ENCODE measurements at places on chromosomes 11 and 22. TPM values are rescaled to one million over a fixed set of nuclear protein-coding genes. Genes with fewer than 3 reads are reported as not detected.

DNA sequence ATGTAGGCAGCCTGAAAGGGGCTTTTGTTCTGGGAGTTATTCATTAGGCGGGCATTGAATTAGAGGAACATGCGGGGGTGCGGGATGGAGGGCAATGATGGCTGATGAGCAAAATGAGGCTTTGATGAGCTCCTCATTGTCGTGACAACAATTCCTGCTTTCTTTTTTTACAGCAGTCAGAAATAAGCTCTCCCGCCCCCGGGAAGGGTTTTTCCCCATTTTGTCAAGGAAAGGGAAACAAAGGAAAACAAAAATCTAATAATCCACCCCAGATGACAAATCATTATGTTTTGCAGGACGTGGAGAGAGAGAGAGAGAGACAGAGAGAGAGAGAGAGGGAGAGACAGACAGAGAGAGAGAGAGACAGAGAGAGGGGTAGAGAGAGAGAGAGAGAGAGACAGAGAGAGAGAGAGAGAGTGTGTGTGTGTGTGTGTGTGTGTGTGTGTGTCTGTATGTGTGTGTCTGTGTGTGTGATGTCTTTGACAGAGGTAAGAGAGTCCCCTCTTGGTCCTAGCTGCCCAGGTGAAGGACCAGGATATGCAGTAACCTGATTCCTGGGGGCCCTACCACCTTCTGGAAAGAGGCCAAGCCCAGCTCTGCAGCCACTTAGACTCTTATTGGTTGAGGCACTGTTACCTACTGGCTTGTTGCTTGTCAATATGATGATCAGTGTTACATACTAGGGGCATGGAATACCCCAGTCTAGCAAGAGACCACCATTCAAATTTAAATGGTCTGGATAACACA is 46.7 kb upstream of the PARVA start:
- no peaks in the 10 kb centered on the region for H3K27me3 ChIP-seq
- no peak overlapping the region for H3K27ac ChIP-seq
- peaks cover 2% of the 10 kb centered on the region for H3K4me1 ChIP-seq
- no peaks in the 10 kb centered on the region for H3K36me3 ChIP-seq
- DNase-seq = no peak
- H3K4me3 ChIP-seq = no peak overlapping the region

DNA sequence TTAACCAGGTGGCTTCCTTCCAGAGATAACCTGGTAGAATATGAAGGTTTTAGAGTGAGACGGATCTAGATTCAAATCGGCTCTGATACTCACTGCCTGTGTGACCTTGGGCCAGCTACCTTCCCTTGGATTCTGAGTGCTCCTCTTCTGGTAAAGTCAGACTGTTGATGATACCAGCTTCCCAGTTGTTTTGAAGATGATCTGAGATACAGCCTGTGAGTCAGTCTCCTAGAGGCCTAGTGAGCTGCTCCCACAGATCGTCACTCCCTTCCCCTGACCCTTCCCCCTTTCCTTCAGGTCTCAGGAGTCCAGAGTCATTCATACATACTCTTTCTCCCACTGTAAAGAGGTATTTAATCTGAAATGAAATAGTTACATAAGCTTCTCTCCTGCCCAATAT is 207.8 kb downstream of the GRIK4 start:
- no peaks in the 10 kb centered on the region for H3K36me3 ChIP-seq
- no peaks in the 10 kb centered on the region for H3K4me1 ChIP-seq
- H3K27me3 ChIP-seq = no peaks in the 10 kb centered on the region
- no peak overlapping the region for H3K27ac ChIP-seq
- no peak overlapping the region for H3K4me3 ChIP-seq

- no peak overlapping the region for H3K4me3 ChIP-seq
- DNase-seq = peak; percentile 69
- H3K27ac ChIP-seq = peak overlapping the region; percentile 78
- peaks cover 15% of the 10 kb centered on the region for H3K4me1 ChIP-seq
- H3K27me3 ChIP-seq = no peaks in the 10 kb centered on the region
Observed at GRCh38 chr11:68843703-68844312, 2.1 kb upstream of the CPT1A start.

DNA sequence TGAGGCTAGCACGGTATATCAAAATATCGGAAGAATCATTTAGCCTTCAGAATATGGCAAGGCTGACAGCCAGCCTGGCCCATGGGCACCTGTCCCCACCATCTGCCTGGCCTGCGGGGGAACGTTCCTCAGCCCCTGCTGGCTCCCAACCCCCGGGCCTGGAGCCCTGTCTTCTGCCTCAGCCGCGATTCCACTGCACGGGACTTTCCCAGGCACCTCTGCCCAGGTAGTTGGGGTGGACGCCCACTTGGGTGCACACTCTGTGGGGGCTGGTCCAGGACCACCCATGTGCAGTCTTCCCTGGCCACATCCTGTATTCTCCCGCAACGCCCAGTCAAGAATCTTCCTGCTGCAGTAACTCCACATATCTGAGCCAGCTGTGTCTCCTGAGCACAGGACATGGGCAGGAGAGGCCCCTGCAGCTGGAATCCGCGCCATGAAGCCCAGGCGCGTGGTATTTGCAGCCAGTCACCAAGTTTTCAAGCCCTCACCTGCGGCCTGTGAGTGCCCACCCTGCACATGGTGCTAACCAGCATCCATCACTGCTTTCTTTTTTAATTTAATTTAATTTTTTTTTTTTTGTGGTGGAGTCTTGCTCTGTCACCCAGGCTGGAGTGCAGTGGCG is 77.9 kb downstream of the KCNQ1 start:
- DNase-seq = peak; percentile 8
- no peaks in the 10 kb centered on the region for H3K27me3 ChIP-seq
- H3K36me3 ChIP-seq = no peaks in the 10 kb centered on the region
- no peak overlapping the region for H3K4me3 ChIP-seq
- H3K27ac ChIP-seq = no peak overlapping the region

GRCh38 chr11:75462117-75462653 is 29.2 kb upstream of the KLHL35 start:
- H3K27me3 ChIP-seq = no peaks in the 10 kb centered on the region
- H3K27ac ChIP-seq = no peak overlapping the region
- H3K4me1 ChIP-seq = peaks cover 20% of the 10 kb centered on the region
- no peaks in the 10 kb centered on the region for H3K36me3 ChIP-seq
- no peak for DNase-seq

GRCh38 chr11:59380263-59381059 is 21.8 kb downstream of the OR5AN1 start:
- no peaks in the 10 kb centered on the region for H3K27me3 ChIP-seq
- H3K36me3 ChIP-seq = no peaks in the 10 kb centered on the region
- DNase-seq = no peak
- no peak overlapping the region for H3K4me3 ChIP-seq

- no peaks in the 10 kb centered on the region for H3K36me3 ChIP-seq
- H3K27me3 ChIP-seq = no peaks in the 10 kb centered on the region
- no peak overlapping the region for H3K27ac ChIP-seq
- no peaks in the 10 kb centered on the region for H3K4me1 ChIP-seq
- no peak for DNase-seq
Observed at GRCh38 chr22:31577711-31578110, 81.4 kb downstream of the SFI1 start.

GRCh38 chr11:115238791-115239190 is 265.4 kb downstream of the CADM1 start:
- H3K27me3 ChIP-seq = no peaks in the 10 kb centered on the region
- no peak overlapping the region for H3K27ac ChIP-seq
- H3K4me1 ChIP-seq = no peaks in the 10 kb centered on the region
- no peaks in the 10 kb centered on the region for H3K36me3 ChIP-seq
- no peak for DNase-seq

DNA sequence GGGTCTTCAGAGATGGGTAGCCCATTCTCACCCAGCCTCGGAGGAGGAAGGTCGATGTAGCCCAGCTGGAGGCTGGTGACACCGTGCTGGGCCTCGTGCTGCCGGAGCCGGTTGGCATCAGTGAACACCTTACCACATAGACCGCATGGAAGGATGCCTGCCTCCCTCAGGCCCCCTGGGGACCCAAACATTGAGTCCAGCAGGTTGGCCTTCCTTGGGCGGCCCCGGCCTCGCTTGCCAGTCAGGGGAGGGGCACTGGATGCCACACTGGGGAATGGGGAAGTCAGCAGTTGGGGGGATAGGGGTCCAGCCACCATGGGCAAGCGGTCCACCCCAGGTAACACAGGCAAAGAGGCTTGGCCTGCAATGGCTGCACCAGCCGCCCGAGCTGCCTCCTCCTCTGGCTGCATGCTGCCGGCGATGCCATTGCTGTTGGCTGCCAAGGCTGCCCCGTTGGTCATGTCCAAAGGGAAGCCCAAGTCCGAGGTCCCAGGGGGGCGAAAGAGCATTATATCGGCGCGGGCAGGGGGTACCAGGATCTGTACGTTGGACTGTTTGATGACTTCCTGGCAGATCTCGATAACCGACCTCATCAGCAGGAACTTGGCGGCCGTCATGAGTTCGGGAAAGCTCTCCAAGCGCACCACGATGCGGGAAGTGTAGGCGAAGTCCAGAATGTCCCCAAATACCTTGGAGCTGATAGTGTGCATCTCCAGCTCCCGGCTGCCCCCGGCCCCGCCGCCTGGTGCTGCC is 1.4 kb downstream of the PATZ1 start:
- H3K4me3 ChIP-seq = peak overlapping the region; percentile 58
- H3K36me3 ChIP-seq = no peaks in the 10 kb centered on the region
- no peaks in the 10 kb centered on the region for H3K27me3 ChIP-seq
- H3K27ac ChIP-seq = peak overlapping the region; percentile 92
- peaks cover 28% of the 10 kb centered on the region for H3K4me1 ChIP-seq
- DNase-seq = peak; percentile 43

GRCh38 chr11:71252770-71253730 is 673 bp upstream of the SHANK2 start:
- H3K4me1 ChIP-seq = peaks cover 20% of the 10 kb centered on the region
- peak overlapping the region; percentile 77 for H3K27ac ChIP-seq
- H3K36me3 ChIP-seq = no peaks in the 10 kb centered on the region
- peak overlapping the region; percentile 38 for H3K4me3 ChIP-seq
- no peaks in the 10 kb centered on the region for H3K27me3 ChIP-seq
- peak; percentile 87 for DNase-seq

DNA sequence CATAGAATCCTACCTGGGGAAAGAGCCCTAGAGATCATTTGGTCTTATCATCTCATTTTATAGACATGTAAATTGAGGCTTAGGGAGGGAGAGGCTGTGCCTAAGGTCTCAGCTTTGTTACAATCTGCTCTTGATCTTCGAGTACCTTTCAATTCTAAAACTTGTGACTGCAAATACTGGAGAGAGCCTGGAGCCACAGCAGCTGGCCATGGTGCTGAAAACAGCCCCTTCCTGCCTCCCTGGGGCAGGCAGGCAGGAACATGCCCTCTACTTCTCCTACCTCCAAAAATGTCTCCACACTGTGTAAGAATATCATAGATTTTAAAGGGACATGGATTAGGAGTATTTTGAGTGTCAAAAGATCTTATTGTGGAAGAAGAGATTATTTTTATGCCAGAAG is 52.2 kb downstream of the C22orf42 start:
- H3K27ac ChIP-seq = no peak overlapping the region
- H3K27me3 ChIP-seq = no peaks in the 10 kb centered on the region
- DNase-seq = peak; percentile 38
- H3K4me1 ChIP-seq = no peaks in the 10 kb centered on the region
- H3K4me3 ChIP-seq = no peak overlapping the region
- H3K36me3 ChIP-seq = no peaks in the 10 kb centered on the region

DNA sequence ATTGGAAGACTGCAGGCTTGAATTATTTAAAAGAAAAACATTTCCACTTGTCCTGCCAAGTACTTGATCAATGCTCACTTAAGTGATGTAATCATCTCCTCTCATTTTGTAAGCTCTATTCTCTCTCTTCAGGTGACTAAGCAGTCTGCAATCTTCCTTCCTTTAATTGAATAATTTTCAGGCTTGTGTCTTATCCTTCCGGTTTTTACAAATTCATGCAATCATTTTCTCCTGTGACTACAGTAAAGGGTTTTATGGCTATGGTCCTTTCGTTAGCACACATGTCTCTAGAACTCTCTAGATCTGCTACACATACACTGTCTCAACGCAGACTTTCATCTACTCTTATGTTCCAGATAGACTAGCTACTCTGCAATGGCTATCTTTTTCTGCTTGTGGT is 12.6 kb upstream of the UPB1 start:
- no peak overlapping the region for H3K4me3 ChIP-seq
- peak overlapping the region; percentile 51 for H3K27ac ChIP-seq
- no peaks in the 10 kb centered on the region for H3K27me3 ChIP-seq
- DNase-seq = no peak

DNA sequence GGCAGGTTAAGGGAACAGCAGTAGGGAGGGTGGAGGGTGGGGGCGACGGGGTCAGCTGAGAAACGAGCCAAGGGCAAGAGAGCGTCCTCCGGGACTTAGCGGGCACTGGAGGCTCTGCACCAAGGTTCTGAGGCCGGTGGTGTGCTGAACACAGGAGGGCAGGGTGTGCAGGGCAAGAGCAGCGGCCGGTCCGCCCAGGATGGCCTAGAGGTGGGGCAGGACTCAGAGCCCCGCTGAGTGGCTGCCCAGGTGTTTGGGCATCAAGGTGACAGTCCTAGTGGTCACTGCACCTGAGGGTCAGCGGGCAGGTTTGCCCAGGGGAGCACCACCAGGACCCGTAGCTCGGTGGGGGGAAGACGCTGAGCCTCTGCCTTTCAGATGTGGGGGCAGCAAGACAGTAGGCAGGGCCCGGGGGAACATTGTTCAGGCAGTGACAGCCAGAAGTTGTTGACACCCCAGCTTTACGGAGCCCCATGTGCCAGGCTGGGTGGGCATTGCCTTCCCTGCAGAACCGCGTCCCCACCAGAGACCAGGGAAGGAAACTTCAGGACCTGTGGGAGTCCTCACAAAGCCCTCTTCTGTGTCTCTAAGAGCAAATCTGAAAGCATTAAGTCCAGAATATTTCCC is 4.5 kb upstream of the TTLL8 start:
- no peak overlapping the region for H3K27ac ChIP-seq
- no peaks in the 10 kb centered on the region for H3K27me3 ChIP-seq

Gene SHANK2
- total RNA-seq = 57.8 TPM

- no peaks in the 10 kb centered on the region for H3K27me3 ChIP-seq
- no peak overlapping the region for H3K4me3 ChIP-seq
- H3K4me1 ChIP-seq = peaks cover 29% of the 10 kb centered on the region
- H3K36me3 ChIP-seq = no peaks in the 10 kb centered on the region
- no peak for DNase-seq
Observed at GRCh38 chr11:27209562-27210005, 153.4 kb downstream of the CCDC34 start.

DNA sequence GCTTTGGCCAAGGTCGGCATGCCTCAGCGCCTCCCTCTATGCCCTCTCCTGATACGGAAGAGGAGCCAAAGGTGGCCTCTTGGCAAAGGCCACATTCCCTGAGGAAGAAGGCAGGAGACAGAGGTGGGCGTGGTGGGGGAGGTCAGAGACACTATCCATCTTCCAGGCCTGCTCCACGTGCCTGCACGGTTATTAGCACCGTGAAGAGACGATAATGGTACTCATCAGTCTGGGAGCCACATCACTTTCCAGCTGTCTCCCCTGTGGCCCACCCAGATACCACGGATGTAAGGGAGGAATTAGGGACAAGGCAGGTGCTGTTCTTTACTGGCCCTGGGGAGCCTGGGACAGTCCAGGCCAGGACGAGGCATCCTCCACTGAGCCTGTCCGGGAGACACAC is 354.3 kb downstream of the MN1 start:
- no peaks in the 10 kb centered on the region for H3K27me3 ChIP-seq
- no peak for DNase-seq
- no peak overlapping the region for H3K27ac ChIP-seq
- no peaks in the 10 kb centered on the region for H3K36me3 ChIP-seq

- H3K27me3 ChIP-seq = no peaks in the 10 kb centered on the region
- DNase-seq = no peak
- peaks cover 2% of the 10 kb centered on the region for H3K36me3 ChIP-seq
- no peak overlapping the region for H3K4me3 ChIP-seq
Observed at GRCh38 chr11:134149371-134149770, 74.4 kb downstream of the NCAPD3 start.

- no peak overlapping the region for H3K4me3 ChIP-seq
- no peaks in the 10 kb centered on the region for H3K27me3 ChIP-seq
- no peak for DNase-seq
- H3K36me3 ChIP-seq = no peaks in the 10 kb centered on the region
- H3K4me1 ChIP-seq = no peaks in the 10 kb centered on the region
Observed at GRCh38 chr22:23685205-23685784, 5.5 kb upstream of the RGL4 start.
